Activated CD4-positive, alpha-beta memory T cell treated with anti-CD3 and anti-CD28 coated beads, Interleukin-2, amount 10 ng/mL, durations not matched to agents 7 days and 5 days (primary cell): ENCODE measurements at places on chromosomes 11 and 22.

DNA sequence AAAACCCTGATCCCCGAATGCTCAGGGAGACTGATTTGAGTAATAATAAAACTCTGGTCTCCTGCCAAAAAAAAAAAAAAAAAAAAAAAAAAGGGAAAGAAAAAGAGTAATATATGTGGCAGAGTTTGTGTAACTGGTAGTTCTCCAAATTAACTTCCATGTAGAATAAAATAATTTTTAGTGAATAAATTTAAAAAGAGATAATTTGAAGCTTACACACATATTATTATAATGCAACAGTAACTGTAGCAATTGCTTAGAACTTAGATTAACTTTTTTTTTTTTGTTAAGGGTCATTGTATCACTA lies 11.0 kb upstream of the MRPL17 start:
- H3K4me1 ChIP-seq, result peaks cover 33% of the 10 kb centered on the region
- H3K36me3 ChIP-seq, result peaks cover 22% of the 10 kb centered on the region
- H3K27me3 ChIP-seq, result no peaks in the 10 kb centered on the region
- no peak overlapping the region for H3K4me3 ChIP-seq

GRCh38 chr11:71525188-71525937 lies 1.7 kb upstream of the KRTAP5-7 start:
- no peaks in the 10 kb centered on the region for H3K4me1 ChIP-seq
- DNase-seq, result no peak
- no peak overlapping the region for H3K27ac ChIP-seq
- H3K4me3 ChIP-seq, result no peak overlapping the region
- H3K36me3 ChIP-seq, result no peaks in the 10 kb centered on the region

DNA sequence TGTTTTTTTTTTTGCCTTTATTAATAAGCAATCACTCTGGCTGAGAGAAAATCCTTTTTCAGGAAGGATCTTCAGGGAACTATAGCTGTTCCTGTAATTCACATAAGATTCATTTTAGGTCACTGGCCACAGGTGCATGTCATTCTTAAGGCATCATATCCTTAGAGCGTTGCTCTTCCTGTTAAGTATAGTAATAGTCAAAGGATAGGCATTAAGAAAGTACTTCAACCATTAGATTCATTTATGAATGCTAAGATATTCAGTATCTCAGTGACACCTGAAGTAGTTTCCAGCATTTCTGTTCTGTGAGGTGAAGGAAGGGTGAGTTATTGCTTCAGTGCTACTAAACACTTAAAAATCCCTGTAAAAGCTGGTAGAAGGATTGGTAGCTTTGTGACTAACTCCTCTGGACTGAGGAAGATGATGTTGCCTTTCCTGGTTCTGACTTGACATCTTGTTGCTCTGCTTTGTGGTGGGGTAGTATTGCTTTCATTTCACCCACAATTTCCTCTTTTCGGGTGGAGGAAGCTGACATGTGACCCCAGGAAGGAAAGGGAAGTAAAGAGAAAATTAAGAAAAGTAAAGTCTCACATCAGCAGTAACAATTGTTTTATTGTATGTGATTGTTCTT lies 34.7 kb downstream of the RNF169 start:
- peak; percentile 19 for DNase-seq
- H3K27ac ChIP-seq, result peak overlapping the region; percentile 62
- peak overlapping the region; percentile 3 for H3K4me3 ChIP-seq
- H3K4me1 ChIP-seq, result peaks cover 21% of the 10 kb centered on the region
- H3K27me3 ChIP-seq, result no peaks in the 10 kb centered on the region

DNA sequence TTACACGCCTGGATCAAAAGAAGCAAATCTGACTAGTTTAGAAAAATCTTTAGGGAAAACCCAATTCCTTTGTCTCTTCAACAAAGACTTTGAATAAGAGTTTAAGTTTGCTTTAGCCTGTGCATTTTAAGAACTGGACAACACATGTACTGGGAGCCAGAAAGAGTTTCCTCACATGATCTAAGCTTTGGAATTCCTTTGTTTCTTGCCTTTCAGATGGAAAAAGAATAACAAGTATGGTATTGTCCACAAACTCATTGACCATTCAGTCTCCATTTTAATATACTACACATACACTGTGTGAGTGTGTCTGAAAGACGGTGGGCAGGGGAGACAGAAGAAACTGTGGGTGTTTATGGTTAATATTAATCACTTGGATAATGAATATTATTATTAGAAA lies 205.6 kb downstream of the MAML2 start:
- H3K36me3 ChIP-seq, result peaks cover 3% of the 10 kb centered on the region
- H3K4me3 ChIP-seq, result no peak overlapping the region

DNA sequence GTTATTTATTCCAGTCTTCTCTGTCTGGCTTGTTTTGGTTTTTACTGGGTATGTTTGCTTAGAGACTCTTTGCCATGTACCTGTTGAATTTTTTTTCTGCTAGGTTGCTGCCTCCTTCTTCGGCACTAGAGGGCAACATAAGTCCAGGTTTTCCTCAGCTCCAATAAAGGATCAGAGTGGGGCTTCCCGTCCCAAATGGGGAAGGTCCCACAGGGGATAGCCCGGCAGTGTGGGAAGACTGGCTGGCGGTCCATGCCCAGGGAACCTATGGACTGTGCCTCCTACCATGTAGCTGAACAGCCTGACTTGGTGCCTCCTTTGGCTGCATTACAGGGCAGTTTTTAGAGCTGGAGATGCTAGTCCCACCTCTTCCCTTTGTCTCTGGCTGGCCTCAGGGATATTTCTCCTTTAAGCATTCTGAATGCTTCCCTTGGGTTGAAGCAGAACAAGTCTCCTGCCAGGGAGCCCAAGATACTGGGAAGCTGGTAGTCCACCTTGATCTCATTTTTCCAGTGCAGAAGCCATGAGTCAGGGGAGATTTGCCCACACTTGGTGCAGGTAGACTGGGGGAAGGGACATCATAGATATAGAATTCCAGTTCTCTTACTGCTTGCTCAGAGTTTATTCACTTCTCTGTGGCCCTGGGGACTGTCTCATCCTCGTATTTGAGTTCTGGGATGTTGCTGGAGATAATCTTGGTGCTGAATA lies 60.2 kb downstream of the BRD1 start:
- DNase-seq, result peak; percentile 44
- H3K27ac ChIP-seq, result no peak overlapping the region
- peaks cover 6% of the 10 kb centered on the region for H3K4me1 ChIP-seq
- no peaks in the 10 kb centered on the region for H3K27me3 ChIP-seq

DNA sequence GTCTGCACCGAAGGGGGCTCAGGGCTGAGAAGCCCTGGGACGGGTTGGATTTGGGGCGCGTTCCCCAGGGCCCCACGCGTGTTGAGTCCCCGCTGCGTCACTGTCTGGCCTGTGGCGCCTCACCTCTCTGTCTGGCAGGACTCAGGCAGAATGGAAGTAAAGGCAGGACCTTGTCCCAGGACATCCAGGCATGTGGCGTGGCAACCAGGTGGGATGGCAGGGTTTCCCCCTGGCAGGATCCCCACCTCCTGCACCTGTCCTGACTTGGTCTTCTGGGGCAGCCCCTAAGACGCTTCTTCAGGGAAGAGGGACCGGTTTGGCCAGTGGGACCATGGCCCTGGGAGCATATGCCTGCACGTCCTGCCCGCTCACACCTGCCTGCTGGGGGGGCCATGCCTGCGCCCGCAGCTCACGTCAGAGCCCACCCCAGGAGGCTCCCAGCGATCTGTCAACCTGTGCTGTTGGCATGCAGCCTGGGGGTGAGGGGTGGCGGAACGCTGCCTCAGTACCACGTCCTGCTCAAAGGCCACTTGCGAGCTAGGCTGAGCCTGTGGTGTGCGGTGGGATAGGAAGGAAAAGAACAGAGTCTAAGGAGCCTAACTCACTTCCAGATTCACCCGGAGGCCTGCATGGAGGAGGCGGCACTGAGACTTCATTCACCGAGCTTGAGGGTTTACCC lies 72.7 kb downstream of the KCNQ1 start:
- no peaks in the 10 kb centered on the region for H3K4me1 ChIP-seq
- peak; percentile 14 for DNase-seq
- no peaks in the 10 kb centered on the region for H3K36me3 ChIP-seq
- no peaks in the 10 kb centered on the region for H3K27me3 ChIP-seq
- H3K27ac ChIP-seq, result no peak overlapping the region

DNA sequence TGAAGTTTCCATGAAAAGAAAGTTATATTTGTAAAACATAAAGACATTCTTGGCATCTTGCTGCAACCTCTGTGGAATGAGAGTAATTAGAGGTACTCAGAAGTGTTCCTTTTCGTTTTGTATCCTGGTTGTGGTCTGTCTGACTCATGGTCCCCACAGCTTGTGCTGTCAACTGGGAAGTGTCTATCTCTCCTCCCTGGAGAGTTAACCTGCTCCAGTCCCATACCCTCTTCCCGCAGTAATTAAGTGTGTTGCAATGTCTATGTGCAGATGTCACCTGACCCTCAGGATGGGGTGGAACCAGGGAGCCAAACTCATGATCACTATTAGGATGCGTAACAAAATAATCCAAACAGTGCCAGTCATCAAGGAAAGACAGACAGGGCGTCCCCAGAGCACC lies 23.0 kb upstream of the ZDHHC13 start:
- H3K4me1 ChIP-seq, result no peaks in the 10 kb centered on the region
- DNase-seq, result no peak
- no peaks in the 10 kb centered on the region for H3K36me3 ChIP-seq
- H3K4me3 ChIP-seq, result no peak overlapping the region
- H3K27me3 ChIP-seq, result peaks cover 28% of the 10 kb centered on the region
- H3K27ac ChIP-seq, result no peak overlapping the region

GRCh38 chr22:27518531-27519340 lies 282.8 kb downstream of the MN1 start:
- H3K4me3 ChIP-seq, result no peak overlapping the region
- H3K27ac ChIP-seq, result no peak overlapping the region
- no peaks in the 10 kb centered on the region for H3K4me1 ChIP-seq
- no peaks in the 10 kb centered on the region for H3K36me3 ChIP-seq

GRCh38 chr11:59193587-59194130 lies 19.1 kb downstream of the MPEG1 start:
- DNase-seq, result no peak
- H3K4me1 ChIP-seq, result no peaks in the 10 kb centered on the region
- no peak overlapping the region for H3K4me3 ChIP-seq
- H3K27me3 ChIP-seq, result peaks cover 3% of the 10 kb centered on the region
- H3K36me3 ChIP-seq, result no peaks in the 10 kb centered on the region
- no peak overlapping the region for H3K27ac ChIP-seq

DNA sequence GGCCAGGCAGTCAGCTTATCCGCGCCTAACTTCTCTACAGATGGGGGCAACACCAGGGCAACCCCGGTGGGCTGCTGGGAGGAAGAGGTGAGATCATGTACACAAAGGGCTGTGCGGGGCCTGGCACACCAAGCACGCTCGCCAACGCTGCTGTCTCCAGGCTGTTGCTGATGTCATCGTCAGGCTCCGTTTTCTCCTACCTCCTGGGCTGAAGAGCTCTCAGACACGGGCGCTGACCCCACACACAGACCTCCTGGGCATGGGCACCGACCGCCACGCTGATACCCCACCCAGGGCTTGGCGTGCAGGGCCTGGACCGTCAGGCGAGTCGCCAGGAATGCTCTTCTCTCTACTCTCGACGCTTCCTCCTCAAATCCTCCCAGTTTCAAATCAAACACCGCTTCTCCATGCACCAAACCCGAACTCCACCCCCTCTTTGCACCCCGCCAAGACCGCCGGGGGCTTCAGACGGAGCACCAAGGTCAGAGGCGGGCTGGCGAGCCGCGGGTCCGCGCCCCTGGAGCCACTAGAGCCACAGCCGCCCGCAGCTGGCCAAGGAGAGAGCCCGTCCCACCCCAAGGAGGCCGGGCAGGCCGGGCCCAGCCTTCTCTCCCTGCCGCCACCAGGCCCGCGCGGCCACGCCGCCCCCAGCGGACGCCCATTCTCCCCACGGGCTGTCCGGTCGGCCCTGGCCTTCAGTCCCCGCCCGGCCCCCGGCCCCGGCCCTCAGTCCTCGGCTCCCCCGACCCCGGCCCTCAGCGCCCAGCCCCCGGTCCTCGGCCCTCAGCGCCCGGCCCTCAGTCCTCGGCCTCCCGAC lies 772 bp downstream of the SBF1 start:
- H3K27ac ChIP-seq, result peak overlapping the region; percentile 97
- peak overlapping the region; percentile 92 for H3K4me3 ChIP-seq
- peaks cover 22% of the 10 kb centered on the region for H3K36me3 ChIP-seq
- H3K27me3 ChIP-seq, result no peaks in the 10 kb centered on the region
- peaks cover 60% of the 10 kb centered on the region for H3K4me1 ChIP-seq
- peak; percentile 57 for DNase-seq

GRCh38 chr11:100963375-100963774 lies 166.2 kb downstream of the PGR start:
- no peaks in the 10 kb centered on the region for H3K4me1 ChIP-seq
- no peak overlapping the region for H3K4me3 ChIP-seq
- DNase-seq, result no peak
- H3K36me3 ChIP-seq, result no peaks in the 10 kb centered on the region

GRCh38 chr11:126434950-126435335 lies 79.5 kb downstream of the ST3GAL4 start:
- H3K27ac ChIP-seq, result no peak overlapping the region
- H3K4me3 ChIP-seq, result no peak overlapping the region
- H3K4me1 ChIP-seq, result no peaks in the 10 kb centered on the region
- no peaks in the 10 kb centered on the region for H3K27me3 ChIP-seq

- no peak for DNase-seq
- peaks cover 8% of the 10 kb centered on the region for H3K27me3 ChIP-seq
- H3K36me3 ChIP-seq, result no peaks in the 10 kb centered on the region
- H3K4me1 ChIP-seq, result no peaks in the 10 kb centered on the region
- no peak overlapping the region for H3K4me3 ChIP-seq
Observed at GRCh38 chr11:110735455-110736170, 23.4 kb upstream of the ARHGAP20 start.

DNA sequence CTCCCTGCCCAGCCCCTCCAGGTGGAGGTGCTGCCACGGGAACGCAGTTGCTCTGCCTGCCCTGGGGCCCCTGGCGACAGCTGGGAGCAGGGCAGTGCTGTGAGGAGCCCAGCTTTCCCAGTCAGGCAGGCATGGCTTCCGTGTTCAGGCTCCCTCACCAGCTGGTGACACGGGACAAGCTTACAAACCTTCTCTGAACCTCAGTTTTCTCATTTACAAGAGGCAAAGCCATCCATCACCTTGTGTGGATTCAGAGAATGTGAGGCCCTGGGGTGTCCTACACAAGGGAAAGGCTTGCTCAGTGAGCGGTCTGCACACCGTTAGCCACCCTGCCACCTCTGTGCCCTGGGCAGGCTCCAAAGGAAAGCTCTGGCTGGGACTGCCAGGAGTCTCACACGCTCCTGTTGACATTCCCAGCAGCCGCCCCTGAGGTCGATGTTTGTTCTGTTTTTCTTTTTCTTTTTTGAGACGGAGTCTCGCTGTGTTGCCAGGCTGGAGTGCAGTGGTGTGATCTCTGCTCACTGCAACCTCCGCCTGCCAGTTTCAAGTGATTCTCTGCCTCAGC lies 23.5 kb downstream of the SUN2 start:
- H3K27me3 ChIP-seq, result no peaks in the 10 kb centered on the region
- H3K4me3 ChIP-seq, result no peak overlapping the region
- DNase-seq, result no peak
- peak overlapping the region; percentile 52 for H3K27ac ChIP-seq
- peaks cover 90% of the 10 kb centered on the region for H3K36me3 ChIP-seq

- peak; percentile 53 for DNase-seq
- peaks cover 7% of the 10 kb centered on the region for H3K4me1 ChIP-seq
- no peaks in the 10 kb centered on the region for H3K36me3 ChIP-seq
- H3K4me3 ChIP-seq, result no peak overlapping the region
- H3K27ac ChIP-seq, result no peak overlapping the region
- peaks cover 14% of the 10 kb centered on the region for H3K27me3 ChIP-seq
Observed at GRCh38 chr22:16915701-16916100, 90.5 kb upstream of the XKR3 start.

- peak overlapping the region; percentile 18 for H3K27ac ChIP-seq
- no peak for DNase-seq
- peaks cover 17% of the 10 kb centered on the region for H3K4me1 ChIP-seq
- peaks cover 9% of the 10 kb centered on the region for H3K27me3 ChIP-seq
Observed at GRCh38 chr11:107770551-107770951, 58.7 kb upstream of the SLN start.
